ENCODE measurements at places on chromosomes 2 and 18. TPM values are rescaled to one million over a fixed set of nuclear protein-coding genes. Genes with fewer than 3 reads are reported as not detected.

IL1F10 gene
- not detected for polyA plus RNA-seq

TMEM127 gene
- polyA plus RNA-seq, result 41.0 TPM

ACTG2 gene
- 6.2 TPM for polyA plus RNA-seq

C2orf72 gene
- 1.7 TPM for polyA plus RNA-seq

PJVK gene
- polyA plus RNA-seq, result 1.8 TPM

LCT gene
- not detected for polyA plus RNA-seq

KCNJ3 gene
- polyA plus RNA-seq, result 0.36 TPM

MYO1B gene
- polyA plus RNA-seq, result 8.7 TPM

TMEM200C gene
- 3.4 TPM for polyA plus RNA-seq

YES1 gene
- polyA plus RNA-seq, result 22.4 TPM

FBXO15 gene
- 0.85 TPM for polyA plus RNA-seq

CFAP65 gene
- 0.45 TPM for polyA plus RNA-seq

RAB31 gene
- 15.2 TPM for polyA plus RNA-seq

Measured in H1 (cell line).